Motor neuron (in vitro differentiated cells): ENCODE measurements at places on chromosomes 4 and X. TPM values are rescaled to one million over a fixed set of nuclear protein-coding genes. Genes with fewer than 3 reads are reported as not detected.

GRCh38 chrX:8897259-8897658 is 96.1 kb upstream of the FAM9A start:
- no peak for ATAC-seq

DNA sequence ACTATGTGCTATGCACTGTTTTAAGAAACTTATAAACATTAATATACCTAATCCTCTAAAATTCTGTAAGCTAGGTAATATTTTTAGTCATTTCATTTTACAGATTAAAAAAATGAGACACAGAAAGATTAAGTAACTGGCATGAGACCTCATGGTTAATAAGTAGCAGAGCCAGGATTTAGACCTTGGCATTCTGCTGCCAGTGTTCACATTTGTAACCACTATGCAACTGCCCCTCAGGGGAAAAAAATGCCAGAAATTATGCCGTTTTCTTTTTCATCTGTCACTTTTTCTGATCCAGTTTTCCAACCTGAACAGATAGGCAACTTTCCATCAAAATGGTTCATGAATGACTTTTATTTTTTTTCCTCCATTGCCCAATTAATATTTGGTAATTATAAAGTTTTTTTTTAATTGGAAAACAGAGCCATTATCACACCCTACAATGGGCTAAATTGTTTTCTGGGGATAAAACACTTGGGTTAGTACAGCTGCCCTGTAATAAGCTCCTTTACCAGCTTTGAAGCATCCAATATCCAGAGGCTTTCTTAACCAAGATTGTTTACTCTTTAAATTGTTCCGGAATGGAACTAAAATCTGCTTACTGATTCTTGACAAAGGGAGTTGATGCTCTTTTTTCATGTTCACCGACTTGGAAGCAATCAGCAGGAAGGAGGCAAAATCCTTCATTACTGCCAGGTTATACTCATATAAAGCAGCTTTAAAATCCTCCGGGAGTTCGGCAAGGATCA is 56.4 kb upstream of the DDX60 start:
- no peak for ATAC-seq

DNA sequence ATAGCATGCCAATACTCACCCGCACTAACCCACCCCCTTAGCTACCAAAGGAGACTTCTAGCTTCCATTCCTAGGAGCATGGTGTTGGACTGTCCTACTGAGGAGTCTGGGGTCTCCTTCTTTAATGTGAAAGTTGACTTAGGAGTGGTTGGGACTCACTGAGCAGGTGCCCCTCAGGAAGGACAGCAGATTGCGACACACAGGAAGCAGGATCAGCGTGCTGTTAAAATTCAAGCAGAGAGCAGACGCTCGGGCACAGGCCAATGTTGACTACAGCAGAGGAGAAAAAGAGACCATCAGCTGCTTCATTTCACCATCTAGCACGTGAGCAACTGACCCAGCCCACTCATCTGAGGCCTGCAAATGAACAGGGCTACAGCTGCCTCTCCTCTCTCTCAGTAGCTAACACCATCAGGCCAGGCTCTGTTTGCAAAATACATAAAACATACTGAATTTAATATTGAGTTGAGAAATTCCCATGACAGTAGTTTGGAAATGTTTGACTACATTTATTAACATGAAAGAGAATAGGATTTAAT is 10.8 kb downstream of the NOX1 start:
- no peak for ATAC-seq

GRCh38 chr4:53010318-53010717 is 148.2 kb downstream of the RASL11B start:
- no peak for ATAC-seq

GRCh38 chrX:142503967-142504643 is 299.0 kb upstream of the MAGEC2 start:
- ATAC-seq = peak; percentile 70

DNA sequence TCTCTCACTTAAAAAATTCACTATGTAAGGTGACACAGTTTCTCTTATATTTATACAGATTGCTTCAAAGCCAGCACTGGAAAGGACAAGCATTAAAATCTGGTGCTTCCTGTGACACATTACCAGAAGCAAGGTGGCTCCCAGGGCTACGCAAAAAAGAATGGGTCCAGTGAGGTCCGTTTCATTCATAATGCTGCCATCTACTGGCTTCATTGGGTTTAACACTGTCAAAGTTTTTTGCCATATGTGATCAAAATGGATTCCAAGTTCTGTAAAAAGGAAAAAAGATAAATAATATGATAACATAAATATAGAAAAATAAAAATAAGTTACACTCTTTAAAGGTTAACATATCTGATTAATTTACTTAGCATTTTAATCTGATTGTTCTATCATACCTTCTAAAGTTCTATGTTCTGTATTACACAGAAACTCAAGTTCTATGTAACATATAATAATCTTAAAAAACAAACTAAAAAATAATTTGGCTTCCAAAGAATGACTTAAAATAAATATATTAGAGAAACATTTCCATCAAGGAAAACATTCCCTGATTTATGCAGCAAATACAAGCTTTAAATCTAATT is 22.1 kb downstream of the YIPF7 start:
- peak; percentile 67 for ATAC-seq

- ATAC-seq = peak; percentile 6
Observed at GRCh38 chr4:121070274-121070673, 2.1 kb downstream of the NDNF start.

DNA sequence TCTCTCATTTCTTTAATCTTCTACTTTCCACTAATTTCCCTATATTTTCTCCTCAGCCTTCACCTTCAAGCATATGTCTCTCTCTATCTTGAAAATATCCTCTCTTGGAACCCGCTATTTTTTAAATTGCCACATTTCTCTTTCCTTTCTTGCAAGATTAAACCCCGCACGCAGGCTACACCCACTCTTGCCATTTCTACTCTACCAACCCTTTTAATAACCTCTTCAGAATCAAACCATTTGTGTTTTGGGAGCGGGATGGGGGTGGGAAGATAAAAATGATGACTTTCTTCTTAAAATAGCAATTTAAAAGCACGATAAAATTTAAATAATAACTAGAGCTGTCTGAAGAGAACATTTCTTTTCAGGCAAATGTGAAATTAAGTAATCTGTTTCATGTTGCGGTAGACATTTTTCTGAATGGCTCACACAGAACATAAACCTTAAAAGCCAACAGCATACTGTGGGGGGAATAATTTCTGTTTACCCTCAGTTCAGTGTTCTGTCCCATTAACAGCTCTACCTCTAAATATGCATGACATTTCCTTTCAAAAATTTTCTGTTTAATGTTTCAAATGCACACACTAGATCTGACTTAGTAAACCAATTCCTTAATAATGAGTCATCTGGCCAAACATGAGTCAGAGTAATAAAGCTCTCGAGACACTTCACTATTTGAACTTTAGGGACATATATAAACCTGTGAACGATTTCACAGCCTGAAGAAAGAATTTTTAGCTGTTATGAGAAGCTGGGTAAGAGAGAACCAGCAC is 20.5 kb downstream of the ARSJ start:
- ATAC-seq = peak; percentile 92

GRCh38 chr4:185165605-185166063 is 22.6 kb downstream of the SLC25A4 start:
- peak; percentile 66 for ATAC-seq

GRCh38 chrX:141220342-141221008 is 21.8 kb downstream of the SPANXC start:
- ATAC-seq = peak; percentile 57

DNA sequence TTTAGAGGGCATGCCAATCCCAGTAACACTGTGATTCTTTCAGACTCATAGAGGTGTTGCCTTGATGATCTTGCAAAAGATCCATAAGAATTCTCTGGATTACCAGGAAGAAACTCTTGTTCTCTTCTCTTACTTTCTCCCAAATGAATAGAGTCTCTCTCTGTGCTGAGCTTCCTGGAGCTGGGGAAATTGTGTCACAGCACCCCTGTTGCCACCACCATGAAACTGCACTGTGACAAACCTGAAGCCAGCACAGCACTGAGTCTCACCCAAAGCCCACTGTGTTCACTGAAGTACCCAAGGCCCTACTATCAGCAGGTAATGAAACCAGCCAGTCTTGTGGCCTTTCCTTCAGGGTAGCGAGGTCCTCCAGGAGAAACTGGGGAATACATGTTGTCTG is 332.7 kb upstream of the FGF16 start:
- ATAC-seq = no peak

DNA sequence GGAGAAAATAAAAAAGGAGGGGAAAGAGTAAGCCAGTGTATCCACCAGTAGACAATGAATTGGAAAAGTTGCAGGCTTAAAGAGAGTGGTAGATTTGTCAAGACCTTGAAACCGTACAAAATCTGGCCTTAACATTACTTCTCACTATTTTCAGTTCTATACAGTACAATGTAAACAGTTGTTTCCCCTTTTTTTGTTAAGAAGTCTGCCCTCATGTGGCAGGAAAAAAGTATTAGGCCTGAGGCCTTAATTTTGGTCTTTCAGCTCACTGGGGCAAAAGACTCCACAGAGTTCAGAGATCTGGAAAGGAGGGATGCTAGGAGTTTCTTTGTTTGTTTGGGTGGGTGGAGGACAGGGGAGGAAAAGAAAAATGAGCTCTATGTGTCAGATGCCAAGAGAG is 92.8 kb upstream of the CCDC160 start:
- ATAC-seq = no peak

DNA sequence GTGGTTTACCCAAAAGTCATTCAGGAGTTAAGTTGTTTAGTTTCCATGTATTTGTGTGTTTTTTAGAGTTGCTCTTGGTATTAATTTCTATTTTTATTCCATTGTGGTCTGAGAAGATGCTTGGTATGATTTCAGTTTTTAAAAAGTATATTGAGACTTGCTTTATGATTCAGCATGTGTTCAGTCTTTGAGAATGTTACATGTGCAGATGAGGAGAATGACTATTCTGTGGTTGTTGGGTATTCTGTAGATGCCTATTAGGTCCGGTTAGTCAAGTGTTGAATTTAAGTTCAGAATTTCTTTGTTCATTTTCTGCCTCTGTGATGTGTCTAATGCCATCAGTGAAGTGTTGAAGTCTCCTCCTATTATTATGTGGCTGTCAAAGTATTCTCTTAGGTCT is 249.4 kb downstream of the ARHGAP10 start:
- ATAC-seq = no peak

GSX2 gene
- total RNA-seq = 0.14 TPM in 1 of 2 replicates, not detected in the other

FGB gene
- 0.43 and 0.44 TPM in 2 replicates for total RNA-seq

XG gene
- total RNA-seq = 0.43 and 0.45 TPM in 2 replicates

TCEAL9 gene
- total RNA-seq = 50.0 and 51.5 TPM in 2 replicates

BST1 gene
- total RNA-seq = 0.94 and 1.2 TPM in 2 replicates

ADGRL3 gene
- total RNA-seq = 79.4 and 81.8 TPM in 2 replicates

TRPC5OS gene
- total RNA-seq = 0.25 TPM in 1 of 2 replicates, not detected in the other
